ENCODE measurements at places on chromosomes 13 and 19.
A peak's percentile ranks its signal among the peaks of the same experiment; 100 is the strongest.

- DNase-seq, result no peak
These were observed 374.3 kb downstream of the EFNB2 start for GRCh38 chr13:106161146-106161545.

- DNase-seq, result peak; percentile 24
These were observed 638.8 kb upstream of the SLITRK6 start for GRCh38 chr13:86438034-86438433.

- DNase-seq, result no peak
These were observed 214.0 kb downstream of the ENOX1 start for GRCh38 chr13:43572656-43573360.

- no peak for DNase-seq
These were observed 188.9 kb upstream of the TSC22D1 start for GRCh38 chr13:44765001-44765471.

DNA sequence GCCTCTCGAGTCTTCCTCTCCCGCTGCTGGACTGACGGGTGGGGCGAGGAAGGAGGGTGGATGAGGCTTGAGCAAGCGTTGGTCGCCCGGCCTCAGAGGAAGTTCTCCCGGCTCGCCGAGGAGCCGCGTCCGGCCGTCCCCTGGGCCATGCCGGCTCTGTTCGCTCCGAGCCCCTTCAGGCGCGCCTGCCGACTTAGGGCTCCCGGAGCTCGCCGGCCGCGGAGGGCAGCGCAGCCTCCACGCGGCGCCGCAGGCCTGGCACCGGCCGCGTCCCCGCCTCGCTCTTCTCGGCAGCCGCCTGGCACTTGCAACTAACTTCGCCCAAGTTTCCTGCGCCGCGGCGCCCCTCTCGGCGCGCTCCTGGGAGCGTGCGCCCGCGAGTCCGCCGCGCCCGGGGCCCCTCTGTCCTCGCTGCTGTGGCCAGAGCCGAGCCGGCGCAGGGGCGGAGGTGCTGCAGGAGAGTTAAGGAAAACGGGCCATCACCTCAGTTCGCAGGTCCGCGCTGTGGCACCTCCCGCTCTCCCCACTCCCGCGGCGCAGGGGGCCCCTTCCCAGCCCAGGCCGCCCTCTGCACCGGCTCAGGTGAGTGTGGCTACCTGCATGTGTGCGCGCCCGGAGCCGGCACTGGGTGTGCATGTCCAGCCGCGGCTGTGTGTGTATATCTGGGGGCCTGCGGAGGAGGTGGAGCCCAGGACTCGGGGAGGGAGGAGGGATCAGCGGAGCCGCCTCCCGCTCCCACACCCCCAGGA lies 641 bp upstream of the SOX21 start:
- DNase-seq, result no peak

GRCh38 chr19:6278740-6279619 lies 795 bp downstream of the MLLT1 start:
- DNase-seq, result no peak

GRCh38 chr13:29683041-29683440 lies 87.6 kb upstream of the SLC7A1 start:
- no peak for DNase-seq

DNA sequence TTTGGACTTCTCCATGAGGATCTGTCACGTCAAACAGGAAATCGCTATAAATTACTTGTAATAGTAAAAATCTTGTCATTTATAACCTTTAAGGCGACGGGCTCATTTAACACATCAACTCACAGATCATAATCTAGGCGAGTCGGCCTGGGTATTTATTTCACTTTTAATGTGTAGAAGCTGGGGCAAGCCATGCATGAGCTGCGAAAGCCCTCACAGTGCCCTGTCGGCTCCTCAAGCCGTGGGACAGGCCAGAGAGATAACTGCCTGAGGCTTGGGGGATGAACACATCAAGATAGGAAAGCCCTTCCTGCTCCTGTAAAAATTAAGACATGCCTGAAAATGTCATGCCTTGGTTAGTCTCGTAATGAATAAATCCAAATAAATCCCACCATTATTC lies 30.8 kb downstream of the SOX1 start:
- no peak for DNase-seq

GRCh38 chr13:24267801-24268200 lies 41.6 kb upstream of the C1QTNF9 start:
- no peak for DNase-seq

DNA sequence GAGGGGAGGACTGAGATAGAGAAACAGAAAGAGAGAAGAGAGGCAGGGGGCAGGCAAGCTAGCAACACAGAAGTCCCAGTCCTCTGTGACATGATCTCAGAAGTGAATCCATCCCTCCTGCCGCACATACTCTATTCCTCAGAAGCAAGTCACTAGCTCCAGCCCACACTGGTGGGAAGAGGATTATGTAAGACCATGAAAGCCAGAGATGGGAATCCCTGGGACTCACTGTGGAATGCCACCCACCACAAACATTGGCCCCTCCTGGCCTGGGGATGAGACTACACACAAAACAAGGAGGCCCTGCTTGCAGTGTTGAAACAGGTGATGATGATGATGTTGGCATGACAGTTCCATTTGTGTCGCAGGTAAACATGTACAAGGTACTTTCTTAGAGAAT lies 419.9 kb downstream of the IRS2 start:
- no peak for DNase-seq

DNA sequence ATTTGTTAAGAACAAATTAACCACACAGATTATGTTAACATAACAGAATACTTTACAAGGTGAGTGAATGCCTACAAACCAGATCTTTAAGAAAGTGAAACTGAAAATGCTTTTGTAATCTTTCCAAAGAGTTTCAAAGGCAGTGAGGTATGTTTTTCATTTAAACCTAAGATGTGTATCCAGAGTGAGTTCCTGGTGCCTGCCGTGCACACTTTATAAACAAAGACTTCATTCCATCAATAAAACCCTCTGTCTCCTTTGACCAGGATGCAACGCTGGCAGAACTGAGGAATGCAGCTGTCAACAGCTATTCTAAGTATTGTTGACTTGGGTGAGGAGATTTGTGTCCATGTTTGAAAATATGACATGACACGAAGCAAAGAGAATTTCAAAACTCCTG lies 344.6 kb downstream of the DNAJC15 start:
- DNase-seq, result no peak

GRCh38 chr19:38705197-38706019 lies 38.9 kb downstream of the CAPN12 start:
- no peak for DNase-seq

DNA sequence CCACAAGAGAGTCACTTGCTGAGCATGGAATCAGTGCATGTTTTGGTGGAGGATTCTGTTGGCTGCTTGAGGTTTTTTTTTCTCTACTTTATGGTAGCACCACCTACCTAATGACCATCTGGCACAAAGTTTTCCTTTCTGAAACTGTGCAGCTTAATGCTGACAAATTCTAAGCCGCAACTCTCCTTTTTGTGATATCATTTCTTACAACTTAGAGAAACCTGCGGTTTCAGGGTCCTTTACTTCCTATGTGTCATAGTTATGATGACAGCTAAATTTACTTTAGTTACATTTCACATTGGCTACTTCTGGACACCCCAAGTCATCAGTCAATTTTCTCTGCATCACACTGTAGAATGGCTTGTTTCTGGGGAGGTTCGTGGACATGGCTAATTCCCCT lies 115.4 kb upstream of the TMTC4 start:
- no peak for DNase-seq

DNA sequence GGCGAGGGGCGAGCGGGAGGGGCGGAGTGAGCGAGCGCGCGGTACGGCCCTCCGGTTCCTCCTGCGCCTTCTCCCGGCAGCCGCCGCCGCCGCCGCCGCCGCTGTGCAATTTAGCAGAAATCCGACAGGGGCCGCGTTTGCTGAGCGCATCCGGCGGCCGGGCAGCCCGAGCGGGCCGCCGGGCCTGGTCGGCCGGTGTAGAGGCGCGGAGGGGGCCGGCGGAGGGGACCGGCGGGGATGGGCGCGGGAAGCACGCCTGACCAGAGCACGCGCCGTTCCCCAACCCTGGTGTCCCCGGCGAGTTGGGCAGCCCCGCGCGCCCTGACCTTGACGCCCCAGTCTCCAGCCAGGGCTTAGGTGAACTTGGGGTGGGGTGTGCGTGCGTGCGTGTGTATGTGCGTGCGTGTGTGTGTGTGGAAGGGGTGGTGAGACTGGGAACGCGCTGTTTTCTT lies 144.5 kb upstream of the ZNF536 start:
- no peak for DNase-seq

DNA sequence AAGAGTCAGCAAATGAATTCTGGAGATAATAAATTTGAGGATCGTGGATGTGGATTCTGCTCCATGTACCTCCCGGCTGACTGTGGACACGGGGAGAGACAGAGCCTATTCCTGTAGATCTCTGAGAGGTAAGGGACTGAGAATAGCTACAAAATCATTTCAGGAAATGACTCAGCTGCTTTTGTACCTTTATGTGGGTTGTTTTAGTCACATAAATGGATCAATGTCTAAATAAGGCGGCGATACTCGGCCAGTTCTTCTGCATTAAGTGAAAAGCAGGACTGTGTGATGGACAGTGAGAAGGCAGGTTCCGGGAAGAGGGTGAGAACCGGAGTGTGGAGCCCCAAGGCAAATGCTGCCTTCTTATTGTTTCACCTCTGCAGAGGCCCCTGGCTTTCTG lies 128.1 kb downstream of the EFNB2 start:
- no peak for DNase-seq

GRCh38 chr19:51760697-51761356 lies at the start of gene FPR2:
TSS of gene FPR2 (plus strand) at chr19:51761180. CDS start at chr19:51768659, 7,479 bp downstream.
- no peak for DNase-seq

DNA sequence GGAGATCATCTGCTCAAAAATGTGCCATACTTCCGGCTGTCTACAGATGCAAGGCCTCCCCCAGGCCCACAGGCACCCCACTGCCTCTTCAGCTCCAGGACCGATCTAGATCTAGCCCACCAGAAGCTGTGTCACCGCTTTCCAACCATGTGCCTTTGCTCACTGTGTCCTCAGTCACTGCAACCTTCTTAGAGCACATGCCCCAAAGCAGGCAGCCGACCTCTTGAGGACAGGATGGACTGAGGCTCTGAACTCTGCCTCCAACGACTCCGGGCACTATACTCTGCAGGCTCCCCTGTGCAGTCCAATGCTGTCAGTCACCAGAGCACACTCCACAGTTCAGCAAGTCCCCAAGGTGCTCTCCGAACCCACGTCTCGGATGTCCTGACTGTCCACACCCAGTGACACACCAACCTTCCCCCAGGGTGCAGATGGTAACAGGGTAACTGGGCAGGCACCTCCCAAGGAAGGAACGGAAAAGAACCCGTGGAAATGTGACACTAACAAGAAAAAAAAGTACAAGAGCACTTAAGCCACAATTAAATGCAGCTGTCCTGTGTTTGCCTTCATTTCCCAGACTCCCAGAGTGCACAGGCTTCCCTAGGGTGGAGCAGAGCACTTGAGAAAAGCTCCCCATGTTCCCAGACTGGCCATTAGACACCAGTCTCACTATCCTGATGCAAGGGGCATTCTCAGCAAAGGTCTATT lies 4.8 kb downstream of the STK24 start:
- DNase-seq, result peak; percentile 51

DNA sequence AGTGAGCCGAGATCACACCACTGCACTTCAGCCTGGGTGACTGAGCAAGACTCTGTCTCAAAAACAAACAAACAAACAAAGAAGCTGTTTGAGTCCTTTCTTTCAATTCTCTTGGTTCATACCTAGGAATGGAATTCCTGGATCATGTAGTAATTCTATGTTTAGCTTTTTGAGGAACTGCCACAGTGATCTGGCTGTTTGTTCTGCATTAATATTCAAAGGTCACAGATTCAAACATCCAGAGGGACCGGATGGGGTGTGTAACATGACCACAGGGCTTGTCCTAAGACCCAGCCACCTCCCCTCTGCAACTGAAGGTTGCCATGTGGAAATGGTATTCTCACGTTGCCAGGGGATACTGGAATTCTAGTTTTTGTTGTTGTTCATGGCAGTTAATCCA lies 10.2 kb downstream of the COLGALT1 start:
- DNase-seq, result no peak

- no peak for DNase-seq
These were observed 66.9 kb downstream of the CYSLTR2 start for GRCh38 chr13:48720621-48721020.

- no peak for DNase-seq
These were observed 757 bp downstream of the EGLN2 start for GRCh38 chr19:40799558-40800338.

DNA sequence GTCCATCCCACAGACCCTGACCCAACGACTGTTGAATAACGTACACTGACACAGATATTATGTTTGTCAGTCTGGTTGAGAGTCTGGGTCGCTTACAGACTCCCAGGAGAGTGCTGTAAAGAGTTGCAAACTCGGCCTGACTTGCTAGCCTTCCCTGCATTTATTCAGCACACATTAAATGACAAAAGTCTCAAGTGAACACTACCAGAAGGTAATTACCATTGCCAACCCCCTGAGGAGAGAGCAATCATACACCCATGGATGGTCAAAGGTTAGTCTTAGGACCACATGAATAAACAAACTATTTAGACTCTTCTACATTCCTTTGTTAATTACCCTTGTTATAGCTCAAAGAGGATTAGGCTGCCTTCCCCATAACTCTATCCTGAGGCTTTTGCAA lies 1048.6 kb downstream of the PCDH17 start:
- no peak for DNase-seq

GRCh38 chr19:56912401-56913112 lies 72.0 kb upstream of the PEG3 start:
- DNase-seq, result no peak

DNA sequence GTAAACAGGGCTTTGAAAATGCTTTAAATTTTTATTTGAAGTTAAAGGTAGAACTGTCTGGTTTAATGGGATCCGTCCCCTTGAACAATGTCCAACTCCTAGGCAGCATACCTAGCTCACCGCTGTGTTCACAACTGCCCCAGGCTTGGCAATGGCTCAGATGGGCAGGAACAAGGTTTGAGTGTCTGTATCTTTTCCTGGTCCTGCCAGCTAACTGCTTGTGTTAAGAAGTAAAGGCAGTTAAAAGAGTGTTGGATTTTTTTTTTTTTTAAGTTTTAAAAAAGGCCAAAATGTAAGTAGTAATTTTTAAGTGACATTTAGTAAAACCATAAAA lies 66.7 kb upstream of the FNDC3A start:
- no peak for DNase-seq

GRCh38 chr19:3257071-3257470 lies 32.6 kb downstream of the CELF5 start:
- no peak for DNase-seq

DNA sequence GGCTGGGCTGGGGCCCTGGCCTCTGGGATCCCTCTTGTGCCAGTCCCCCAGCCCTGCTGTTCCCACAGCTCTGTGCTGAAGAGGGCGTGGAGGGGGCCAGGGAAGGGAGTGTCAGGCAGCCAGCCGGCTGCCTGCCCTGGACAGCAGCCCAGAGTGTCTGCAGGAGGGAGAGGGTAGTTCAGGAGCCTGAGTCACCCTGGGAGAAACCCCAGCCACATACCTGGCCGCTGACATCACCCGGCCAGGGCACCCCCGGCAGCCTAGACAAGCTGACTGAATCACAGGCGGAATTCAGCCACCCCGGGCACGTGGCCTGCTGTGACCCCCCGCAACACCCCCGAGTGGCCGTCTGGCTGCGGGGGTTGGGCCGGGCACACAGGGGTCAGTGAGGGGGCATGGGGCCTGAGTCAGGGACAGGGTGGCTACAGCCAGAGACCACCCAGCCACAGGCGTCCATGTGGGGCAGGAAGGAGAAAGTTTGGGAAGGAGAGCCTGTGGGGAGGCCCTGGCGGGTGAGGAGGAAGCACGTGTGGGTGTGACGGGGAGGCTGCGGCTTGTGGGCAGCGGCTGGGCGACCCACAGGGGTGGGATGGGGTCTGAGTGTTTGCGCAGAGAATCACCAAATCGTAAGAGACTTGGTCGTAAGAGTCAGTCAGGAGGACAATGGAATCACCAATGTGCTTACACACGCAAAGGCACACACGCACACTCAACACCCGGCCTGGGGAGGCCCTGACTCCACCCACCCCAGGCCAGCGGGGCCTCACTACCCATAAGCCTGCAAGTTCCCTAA lies 11.9 kb upstream of the FOSB start:
- DNase-seq, result no peak

Measured in NCI-H1417 treated with DMSO at 0.1 percent for 48 hours (cell line).